ENCODE measurements at places on chromosomes 2 and 18.

DNA sequence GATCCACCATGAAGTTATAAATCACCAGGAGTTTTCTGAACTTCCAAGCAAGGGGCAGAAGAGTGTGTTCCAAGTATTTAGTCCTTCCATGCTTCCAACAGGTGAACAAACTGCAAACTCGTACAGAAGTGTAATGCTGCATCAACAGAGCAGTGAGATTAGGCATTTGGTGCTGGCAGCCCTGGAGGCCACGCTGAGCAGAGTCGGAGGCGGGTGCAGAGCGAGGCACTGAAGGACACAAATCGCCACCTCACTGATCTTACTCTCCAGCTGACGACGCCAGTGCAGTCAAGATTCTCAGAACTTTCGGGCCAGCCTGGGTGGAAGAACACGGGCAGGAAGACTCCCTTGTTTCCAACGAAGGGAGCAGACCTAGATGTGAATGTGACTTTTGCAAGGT, 39.2 kb downstream of the SERPINE2 start:
- DNase-seq, result no peak

GRCh38 chr2:95362486-95362885, 40.0 kb upstream of the FAHD2A start:
- no peak for DNase-seq

DNA sequence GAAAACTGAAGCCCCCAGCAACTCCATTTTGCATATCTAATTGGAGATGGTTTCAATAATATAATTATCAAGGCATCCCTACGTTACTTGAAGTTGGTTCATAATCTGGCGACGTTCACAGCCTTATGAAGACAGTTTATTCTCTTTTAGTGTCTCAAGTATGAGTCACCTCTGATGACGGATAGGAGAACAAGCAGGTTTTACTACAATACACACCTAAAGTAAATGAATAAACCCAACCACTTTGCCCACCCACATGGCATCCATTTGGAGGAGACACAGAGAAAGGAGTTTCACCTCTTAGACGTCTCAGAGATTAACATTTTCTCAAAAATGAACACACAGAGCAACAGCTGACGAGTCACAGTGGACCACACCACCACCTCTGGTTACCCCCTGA, 40.8 kb downstream of the BCL11A start:
- no peak for DNase-seq

GRCh38 chr2:157469726-157470125, 25.8 kb upstream of the CYTIP start:
- DNase-seq, result no peak

- no peak for DNase-seq
Measured at GRCh38 chr2:108933691-108934117, 55.3 kb downstream of the EDAR start.

DNA sequence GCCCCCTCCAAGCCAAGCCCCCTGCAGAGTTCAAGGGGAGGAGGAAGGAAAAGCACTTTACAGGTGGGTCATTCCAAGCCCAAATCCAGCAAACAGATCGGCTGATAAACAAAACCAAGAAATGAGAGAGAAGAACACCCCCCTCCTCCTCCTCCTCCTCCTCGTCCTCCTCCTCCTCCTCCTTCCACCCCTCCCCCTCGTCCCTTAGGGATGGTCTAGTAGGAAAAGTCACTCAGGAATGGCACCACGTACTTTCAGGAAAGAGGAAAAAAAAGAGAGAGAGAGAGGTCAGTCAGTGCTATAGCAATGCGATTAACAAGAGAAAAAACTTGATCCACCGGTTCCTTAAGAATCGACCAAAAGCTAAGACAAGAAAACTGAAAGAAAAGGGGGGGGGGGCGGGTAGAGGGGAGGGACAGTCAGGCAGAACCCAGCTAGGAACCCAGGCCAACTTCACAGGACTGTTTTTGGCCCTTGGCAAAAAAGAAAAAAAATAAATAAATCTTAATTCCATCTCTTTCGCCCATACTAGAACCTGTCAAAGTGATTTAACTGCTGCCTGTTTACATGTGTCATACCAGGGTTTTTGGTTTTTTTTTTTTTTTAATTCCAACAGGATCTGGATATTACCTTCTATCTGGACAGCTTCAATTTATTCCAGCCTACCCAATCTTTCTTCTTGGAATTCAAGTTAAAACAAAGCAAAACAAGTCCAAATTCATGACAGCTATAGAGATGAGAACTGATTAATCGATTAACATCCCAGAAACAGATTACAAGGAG, 906 bp downstream of the IKZF2 start:
- no peak for DNase-seq

DNA sequence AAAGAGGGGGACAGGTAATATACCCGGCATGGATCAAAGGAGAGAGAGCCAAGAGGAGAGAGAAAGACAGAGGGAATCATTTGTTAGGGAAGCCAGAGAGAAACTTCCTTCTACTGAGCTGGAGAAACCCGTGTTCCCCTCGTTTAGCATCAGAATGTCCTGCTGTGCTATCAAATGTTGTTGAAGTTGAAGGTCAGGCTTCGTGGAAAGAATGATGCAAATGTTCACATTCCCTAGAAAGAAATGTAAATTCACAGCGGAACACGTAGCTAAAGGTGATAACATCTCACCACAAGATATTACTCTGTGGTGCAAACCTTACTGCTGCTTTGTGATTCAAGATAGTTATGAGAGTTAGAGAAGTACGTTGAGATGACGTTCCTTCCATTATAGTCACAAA, 258.1 kb downstream of the LNPK start:
- DNase-seq, result no peak

DNA sequence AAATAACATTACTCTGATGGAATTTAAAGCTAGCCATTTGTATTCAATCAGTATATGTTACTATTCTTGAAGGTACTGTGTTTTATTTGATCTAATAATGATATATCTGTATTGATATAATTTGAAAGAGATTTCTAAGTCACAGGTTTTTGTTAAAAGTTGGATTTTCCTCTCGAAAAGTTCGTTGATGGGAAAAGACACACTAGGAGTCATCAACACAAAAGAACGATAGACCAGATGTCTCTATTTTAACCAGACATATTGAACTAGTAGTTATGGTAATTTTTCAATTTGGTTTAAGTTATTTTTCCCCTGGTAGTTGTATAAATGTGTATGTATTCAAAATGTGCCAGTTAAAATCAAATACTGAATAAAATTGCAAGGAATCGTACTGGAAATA, 2.5 kb downstream of the ASXL3 start:
- DNase-seq, result no peak

DNA sequence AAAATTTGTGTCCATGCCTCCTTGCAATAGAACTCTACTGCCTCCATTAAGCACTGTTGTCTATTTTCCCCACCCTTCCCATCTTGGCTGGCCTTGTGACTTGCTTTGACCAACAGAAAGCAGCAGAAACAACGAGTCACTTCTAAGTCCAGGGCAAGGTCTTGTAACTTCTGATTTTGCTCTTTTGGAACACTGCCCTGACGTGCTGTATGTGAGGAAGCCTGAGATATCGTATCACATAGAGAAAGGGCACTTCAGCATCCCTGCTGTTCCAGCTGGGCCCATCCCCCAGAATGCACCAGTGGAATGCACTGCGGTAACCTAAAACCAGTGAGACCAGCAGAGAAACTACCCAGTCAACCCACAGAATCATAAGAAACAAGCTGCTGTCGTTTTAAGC, 28.1 kb downstream of the NCKAP1 start:
- no peak for DNase-seq

GRCh38 chr18:44411262-44411905, 269.3 kb upstream of the SETBP1 start:
- no peak for DNase-seq

DNA sequence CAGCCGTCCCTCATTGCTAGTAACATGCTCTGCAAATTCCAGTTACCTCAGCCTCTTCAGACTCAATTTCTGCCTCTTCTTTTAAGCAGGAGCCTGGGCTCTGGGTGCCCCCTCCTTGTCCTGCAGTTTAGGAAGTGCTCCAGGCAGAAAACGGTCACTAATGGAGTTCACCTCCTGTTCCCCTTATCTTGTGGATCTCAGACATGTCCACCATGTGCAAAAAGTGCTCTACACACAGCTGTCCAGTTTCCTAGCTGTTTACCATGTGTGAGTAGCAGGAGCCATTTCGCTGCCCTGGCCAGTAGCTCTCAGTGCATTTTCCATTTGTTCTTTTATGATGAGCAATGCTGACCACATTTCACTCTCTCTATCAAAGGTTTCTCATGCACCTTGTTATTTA, 4.9 kb downstream of the SH3YL1 start:
- no peak for DNase-seq

GRCh38 chr2:42784204-42784880, 8.0 kb downstream of the HAAO start:
- DNase-seq, result no peak

- no peak for DNase-seq
Measured at GRCh38 chr2:152627351-152627957, 89.8 kb downstream of the PRPF40A start.

Data from activated gamma-delta T cell treated with anti-CD3 and anti-CD28 coated beads, Interleukin-2, amount 50 U/mL, for 16 hours (primary cell).